ENCODE measurements at places on chromosomes 7 and 10. TPM values are rescaled to one million over a fixed set of nuclear protein-coding genes. Genes with fewer than 3 reads are reported as not detected.

DNA sequence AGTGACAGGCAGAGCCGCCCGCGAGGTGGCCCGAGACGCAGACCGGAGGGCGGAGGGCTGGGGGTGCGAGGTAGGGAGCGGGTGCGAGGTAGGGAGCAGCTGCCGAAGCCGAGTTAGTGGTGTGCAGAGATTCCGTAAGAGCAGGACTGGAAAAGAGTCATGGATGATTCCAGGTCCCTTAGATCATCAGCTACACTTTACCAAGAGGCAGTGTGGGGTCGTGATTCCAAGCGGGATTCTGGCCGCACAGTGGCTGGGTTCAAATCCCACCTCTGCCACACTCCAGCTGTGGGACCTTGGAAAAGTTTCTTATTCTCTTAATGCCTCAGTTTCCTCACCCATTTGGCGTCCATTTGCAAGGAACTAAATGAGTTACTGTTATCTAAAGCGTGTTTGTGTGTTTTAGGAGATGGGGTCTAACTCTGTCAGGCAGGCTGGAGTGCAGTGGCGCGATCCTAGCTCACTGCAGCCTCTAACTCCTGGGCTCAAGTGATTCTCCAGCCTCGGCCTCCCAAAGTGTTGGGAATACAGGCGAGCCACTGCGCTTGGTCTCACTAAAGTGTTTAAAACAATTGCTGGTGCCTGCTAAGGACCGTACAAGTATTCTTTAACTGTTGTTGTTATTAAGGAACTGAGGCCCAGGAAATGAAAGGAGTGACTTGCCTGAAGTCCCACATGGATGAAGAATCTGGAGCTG lies 1.1 kb downstream of the NDUFB2 start:
- DNase-seq = no peak

- no peak for DNase-seq
Measured at GRCh38 chr10:63281967-63282366, 148.8 kb downstream of the NRBF2 start.

DNA sequence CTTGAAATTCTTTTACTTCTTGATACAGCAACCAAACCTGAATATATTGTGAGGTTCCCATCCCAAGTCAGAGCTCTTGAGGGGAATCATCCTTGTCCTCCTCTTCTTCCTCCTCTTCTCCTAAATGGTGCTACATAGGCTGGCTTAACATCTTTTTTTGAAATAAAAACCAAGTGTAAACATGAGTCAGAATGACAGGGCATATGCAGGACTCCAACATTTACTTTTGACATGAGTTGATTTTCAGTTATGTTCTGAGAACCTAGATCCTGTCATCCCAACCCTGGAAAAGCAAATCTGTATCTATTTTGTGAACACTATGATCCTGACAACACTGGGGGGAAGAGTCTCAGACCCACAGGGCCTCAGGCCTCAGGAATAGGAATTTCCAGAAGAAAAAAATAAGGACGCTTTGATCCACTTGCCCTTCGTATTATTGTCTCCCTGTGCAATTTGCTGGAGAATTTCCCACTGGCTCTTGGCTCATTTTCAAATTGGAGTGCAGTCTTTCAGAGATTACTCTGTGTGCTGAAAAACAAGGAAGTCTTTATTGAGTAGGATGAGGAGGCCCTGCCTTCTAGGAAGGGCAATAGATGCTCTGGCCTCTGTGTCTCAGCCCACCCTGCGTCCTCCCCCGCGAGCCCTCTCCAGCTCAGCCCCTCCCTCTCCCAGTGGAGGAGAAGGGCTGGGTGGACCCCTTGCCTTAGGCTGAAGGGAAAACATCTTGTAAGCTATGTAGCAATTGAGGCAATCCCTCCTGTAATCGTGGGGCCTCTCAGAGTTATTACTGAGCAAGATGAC lies 121.6 kb downstream of the CREB5 start:
- peak; percentile 83 for DNase-seq

- DNase-seq = no peak
Measured at GRCh38 chr10:114683593-114683992, 25.5 kb upstream of the ABLIM1 start.

DNA sequence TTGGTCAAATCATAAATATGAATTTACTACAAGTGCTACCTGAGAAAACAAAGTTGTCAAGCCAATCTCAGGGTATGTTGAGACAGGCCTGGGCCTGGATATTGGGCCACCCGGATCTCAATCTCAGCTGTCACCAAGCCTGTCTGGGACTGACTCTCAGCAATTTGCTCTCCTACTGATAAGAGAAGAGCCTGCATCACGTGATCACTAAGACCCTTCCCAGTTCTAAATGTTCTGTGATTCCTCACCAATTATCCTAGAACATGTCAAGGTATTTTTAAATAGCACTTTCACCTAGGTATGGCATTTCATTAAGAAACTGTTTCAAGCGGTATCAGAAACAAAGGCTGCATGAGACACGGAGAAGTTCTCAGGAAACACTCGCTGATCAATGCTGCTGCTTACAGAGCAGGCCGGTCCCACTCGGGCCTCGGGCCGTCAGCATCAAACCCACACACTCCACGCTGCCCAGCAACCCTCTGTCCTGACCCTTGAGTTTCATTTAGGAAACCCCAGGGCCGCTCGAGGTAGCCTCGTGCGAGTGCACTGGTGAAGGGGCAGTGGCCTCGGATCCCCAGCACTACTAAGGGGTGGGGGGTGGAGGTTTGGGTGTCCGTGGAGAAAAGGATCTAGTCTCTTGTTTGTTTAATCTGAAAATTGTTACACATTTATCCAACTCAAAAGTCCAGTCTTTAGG lies 4.1 kb downstream of the KLF6 start:
- no peak for DNase-seq

- DNase-seq = no peak
Measured at GRCh38 chr7:91198371-91198770, 65.9 kb upstream of the FZD1 start.

DNA sequence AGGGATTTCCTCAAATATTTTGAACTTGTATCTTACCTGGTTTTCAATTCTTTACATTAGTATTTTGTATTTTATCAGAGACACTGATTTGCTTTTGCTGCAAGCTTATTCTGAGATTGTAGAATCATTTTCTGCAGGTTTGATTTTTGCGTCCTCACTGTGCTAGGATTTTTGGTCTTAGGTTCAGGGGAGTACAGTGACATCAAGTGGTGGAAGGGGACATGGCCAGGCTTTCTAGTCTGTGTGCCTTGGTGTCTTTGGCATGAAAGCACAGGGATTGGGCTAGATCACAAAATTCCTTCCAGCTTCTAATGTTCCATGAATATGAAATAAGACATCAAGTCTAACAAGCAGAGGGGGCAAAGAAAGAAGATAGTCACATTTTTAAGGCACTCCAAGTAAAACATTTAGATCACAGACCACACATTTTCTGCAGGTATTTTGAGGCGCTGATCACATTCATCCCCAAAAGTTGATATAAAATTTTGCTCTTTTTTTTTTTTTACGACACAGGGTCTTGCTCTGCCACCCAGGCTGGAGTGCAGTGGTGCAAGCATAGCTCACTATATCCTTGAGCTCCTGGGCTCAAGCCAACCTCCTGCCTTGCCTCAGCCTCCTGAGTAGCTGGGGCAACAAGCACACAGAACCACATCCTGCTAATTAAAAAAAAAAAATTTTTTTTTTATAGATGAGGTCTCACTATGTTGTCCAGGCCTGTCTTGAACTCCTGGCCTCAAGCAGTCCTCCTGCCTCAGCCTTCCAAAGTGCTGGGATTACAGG lies 124.4 kb downstream of the PON1 start:
- no peak for DNase-seq

- DNase-seq = no peak
Measured at GRCh38 chr7:123633553-123633952, 22.1 kb upstream of the LMOD2 start.

DNA sequence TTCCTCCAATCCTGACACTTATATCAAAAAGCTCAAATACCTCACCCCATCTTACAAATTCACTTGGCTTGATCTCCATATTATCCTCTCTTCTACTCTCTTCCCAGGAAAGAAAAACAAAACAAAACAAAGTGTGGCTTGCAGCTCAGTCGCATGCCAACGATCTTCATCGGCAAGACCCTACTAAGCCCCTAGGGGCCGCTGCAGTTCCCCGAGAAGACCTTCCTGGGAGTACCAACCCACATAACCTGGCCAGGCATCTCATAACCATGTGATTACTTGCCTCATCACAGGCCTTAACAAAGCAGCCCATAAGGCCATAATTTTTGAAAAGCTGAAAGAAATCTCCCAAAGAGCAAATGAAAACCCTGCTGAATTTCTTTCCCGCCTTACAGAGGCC lies 103.7 kb downstream of the ZNF92 start:
- no peak for DNase-seq

DNA sequence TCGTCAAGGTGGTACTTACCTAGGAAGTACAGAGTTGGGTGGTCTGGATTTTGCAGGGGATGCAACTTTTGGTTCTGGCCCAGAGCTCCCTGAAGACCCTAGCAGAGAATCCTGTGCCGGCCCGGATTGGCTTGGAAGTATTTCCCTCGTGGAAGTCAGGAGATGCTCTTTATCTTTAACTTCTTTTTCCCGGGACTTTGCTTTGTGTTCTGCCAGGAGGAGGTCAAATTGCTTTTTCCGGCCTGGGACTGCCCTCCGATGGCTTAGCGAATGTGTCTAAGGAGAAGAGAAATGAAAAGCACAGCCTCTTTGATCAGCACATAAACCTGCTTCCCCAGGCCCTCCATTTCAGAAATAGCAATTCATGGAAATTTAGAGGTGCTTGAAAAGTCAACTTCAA lies 57.0 kb upstream of the EFCAB10 start:
- DNase-seq = no peak

- DNase-seq = no peak
Measured at GRCh38 chr7:133207687-133208086, 45.2 kb upstream of the EXOC4 start.

Gene NODAL
- total RNA-seq = not detected

Gene PRLHR
- total RNA-seq = not detected

Gene VOPP1
- 53.1 TPM for total RNA-seq

Gene CISD1
- total RNA-seq = 4.4 TPM

Gene HNRNPA2B1
- total RNA-seq = 306 TPM
